SJCRH30 (cell line): ENCODE measurements at places on chromosomes 11 and 22.

GRCh38 chr11:36212564-36213392 is 76.4 kb downstream of the COMMD9 start:
- no peak for DNase-seq

- no peak for DNase-seq
These were observed 114.2 kb downstream of the CCDC34 start for GRCh38 chr11:27248576-27249509.

DNA sequence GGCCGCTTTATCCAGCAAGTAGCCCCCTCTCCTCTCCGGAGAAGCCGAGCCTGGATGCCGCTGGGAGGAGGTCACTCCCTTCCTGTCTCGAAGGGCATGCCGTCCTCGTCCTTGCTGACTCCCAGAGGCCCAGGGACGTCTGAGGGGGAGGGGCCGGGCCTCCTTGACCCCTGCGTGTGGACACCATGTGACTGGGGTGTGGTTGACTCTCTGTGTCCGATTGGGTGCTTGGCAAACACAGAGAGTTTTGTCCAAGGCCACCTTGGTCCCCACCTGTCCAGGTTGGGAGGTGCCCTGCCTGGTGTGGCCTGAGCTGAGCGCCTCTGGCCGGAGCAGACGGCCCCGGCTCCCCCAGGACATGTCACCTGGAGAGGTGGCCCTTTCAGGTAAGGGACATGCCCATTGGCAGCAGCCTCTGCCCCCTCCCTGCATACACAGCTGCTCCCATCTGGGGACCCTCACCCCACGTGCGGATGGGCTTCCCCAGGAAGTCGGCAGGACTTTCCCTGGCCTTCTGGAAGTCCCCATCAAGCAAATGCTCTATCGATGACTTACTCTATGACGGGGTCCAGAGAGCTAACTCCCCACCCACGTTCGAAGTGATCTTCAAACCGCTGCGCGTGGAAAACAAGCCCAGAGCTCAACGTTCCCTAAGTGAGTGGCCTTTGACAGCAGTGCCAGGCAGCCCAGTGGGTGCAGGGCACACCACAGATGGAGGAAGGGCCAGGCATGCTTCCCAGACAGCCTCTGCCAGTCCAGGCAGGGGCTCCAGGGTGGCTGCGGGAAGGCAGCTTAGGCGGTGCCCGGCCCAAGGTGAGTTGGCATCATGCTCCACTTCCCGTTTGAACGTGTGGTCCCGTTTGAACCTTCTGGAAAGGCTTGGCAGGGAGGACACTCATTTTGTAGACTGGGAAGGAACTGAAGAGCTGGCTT is at the start of gene SMIM38:
SMIM38 (plus strand) TSS at position 634 of the 933 bp plus-strand sequence. CDS start 1,912 bp downstream, outside the sequence.
- DNase-seq: no peak

- no peak for DNase-seq
These were observed 68.4 kb upstream of the CLNS1A start for GRCh38 chr11:77705876-77706579.

GRCh38 chr11:93783765-93784144 is 327 bp upstream of the MED17 start:
- no peak for DNase-seq

GRCh38 chr11:19558189-19558986 is 154.2 kb upstream of the NAV2 start:
- DNase-seq: no peak

- peak; percentile 84 for DNase-seq
These were observed 8.2 kb upstream of the CCDC88B start for GRCh38 chr11:64331569-64332371.

GRCh38 chr11:35836205-35836604 is 107.7 kb upstream of the LDLRAD3 start:
- no peak for DNase-seq

- DNase-seq: no peak
These were observed 23.4 kb downstream of the PANX1 start for GRCh38 chr11:94151903-94152677.

DNA sequence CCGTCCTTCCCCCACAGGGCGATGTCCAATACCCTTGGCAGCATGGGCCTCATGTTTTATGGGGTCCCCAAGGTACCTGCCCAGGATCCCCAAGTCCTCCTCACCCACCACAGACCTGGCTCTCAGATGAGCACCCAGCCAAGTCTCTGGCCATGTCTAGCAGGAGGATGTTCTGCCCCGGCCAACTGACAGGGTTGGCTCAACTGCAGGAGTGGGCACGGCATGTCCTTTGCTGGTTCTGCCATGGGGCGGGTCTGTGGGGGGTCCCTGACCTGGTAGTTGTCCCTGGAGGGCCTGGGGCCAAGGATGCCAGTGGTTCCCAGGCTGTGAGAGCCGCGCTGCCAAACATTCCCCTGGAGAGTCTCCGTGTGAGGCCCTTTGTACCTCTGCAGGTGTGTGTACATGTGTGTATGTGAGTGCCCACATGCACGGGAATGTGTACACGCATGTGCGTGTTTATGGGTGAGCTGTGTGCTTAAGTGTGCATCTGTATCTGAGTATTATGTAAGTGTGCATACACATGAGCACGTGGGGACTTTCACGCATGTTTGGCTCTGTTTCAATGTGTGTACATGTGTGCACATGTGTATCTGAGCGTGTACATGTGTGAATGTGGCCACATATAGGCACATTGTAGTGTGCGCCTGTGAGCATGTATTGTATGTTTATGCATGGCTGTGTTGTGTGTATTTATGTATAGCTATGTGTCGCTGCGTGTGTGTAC is 85.5 kb downstream of the KCNQ1 start:
- DNase-seq: no peak
